ENCODE measurements at places on chromosomes 1 and 21. TPM values are rescaled to one million over a fixed set of nuclear protein-coding genes. Genes with fewer than 3 reads are reported as not detected.
A peak's percentile ranks its signal among the peaks of the same experiment; 100 is the strongest.

GRCh38 chr1:101316256-101316655 is 79.4 kb downstream of the S1PR1 start:
- no peak for DNase-seq

- DNase-seq: no peak
These were observed 169.3 kb downstream of the SLC45A1 start for GRCh38 chr1:8487249-8487648.

- DNase-seq: peak; percentile 30
These were observed 1.3 kb downstream of the WLS start for GRCh38 chr1:68230901-68231626.

DNA sequence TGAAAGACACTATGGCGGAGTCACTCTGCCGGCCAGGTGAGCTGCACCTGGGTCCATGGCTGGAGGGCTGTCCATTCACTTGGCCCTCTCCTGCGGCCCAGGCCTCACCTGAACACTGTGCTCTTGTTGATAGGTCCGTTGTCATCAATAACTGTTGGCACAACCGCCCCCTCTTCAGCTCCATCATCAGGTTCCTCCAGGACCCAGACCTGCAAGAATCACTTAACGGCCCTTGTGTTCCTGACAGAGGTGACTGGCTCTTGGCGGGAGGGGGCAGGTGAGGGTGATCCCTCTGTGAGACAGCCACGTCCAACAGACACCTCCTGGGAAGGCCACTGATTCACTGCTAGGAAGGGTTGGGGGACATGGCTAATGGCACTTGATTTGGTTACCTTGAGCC is 54.9 kb downstream of the INAVA start:
- DNase-seq: no peak

- DNase-seq: no peak
These were observed 88.3 kb upstream of the TNFSF4 start for GRCh38 chr1:173295391-173295790.

- DNase-seq: no peak
These were observed 11.0 kb downstream of the KIF17 start for GRCh38 chr1:20706841-20707240.

DNA sequence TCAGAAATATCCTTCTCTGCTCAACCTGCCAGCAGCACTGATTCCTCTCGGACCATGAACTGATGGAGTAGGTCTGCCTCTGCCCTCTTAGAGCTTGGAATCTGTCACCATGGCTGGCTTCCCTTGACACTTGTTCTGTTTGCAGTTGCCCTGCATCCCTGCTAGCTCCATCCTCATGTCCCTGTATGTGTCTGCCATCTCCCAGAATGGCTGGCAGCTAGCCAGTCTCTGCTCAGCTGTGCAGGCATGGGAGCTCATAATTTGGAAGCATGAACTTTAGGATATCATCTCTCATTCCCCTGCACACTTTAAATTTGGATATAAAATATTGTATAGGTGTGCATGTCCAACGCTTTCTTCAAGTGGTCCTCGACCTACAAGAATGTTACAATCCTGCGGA is 95.4 kb downstream of the C1orf94 start:
- DNase-seq: no peak

- no peak for DNase-seq
These were observed 52.0 kb downstream of the OLIG1 start for GRCh38 chr21:33121715-33122475.

- no peak for DNase-seq
These were observed 37.8 kb downstream of the NID1 start for GRCh38 chr1:236027104-236027503.

GRCh38 chr1:36142121-36142520 is 7.2 kb downstream of the TRAPPC3 start:
- no peak for DNase-seq

- DNase-seq: peak; percentile 24
These were observed 1.3 kb upstream of the HES4 start for GRCh38 chr1:1001057-1001783.

- no peak for DNase-seq
These were observed 436.8 kb downstream of the PTPRU start for GRCh38 chr1:29673228-29673500.

DNA sequence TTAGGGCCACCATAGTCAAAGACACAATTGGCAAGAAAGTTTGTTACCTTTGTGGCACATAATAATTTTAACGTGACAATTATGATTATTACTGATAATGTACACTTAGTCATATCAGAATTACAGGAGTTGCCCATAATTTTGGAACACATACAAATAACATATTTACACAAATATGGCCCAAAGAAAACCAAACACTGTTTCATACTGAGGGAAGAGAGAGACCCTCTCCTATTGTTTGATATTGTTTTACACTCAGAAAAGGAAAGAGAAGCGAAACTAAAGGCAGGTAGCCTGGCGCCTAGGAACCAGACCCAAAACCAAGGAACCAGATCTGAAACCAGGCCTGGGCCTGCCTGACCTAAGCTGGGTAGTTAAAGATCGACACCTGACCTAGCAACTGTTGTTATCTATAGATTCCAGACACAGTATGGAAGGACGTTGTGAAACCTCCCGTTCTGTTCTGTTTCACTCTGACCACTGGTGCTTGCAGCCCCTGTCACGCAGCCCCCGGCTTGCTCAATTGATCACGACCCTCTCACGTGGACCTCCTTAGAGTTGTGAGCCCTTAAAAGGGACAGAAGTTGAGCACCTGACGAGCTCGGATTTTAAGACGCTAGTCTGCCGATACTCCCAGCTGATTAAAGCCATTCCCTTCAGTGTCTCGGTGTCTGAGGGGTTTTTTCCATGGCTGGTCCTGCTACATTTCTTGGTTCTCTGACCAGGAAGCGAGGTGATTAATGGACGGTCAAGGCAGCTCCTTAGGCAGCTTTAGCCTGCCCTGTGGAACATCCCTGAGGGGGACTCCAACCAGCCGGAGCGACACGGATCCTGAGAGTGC is 27.9 kb downstream of the C1orf115 start:
- no peak for DNase-seq

GRCh38 chr1:219792337-219793021 is 135.9 kb downstream of the SLC30A10 start:
- DNase-seq: no peak

DNA sequence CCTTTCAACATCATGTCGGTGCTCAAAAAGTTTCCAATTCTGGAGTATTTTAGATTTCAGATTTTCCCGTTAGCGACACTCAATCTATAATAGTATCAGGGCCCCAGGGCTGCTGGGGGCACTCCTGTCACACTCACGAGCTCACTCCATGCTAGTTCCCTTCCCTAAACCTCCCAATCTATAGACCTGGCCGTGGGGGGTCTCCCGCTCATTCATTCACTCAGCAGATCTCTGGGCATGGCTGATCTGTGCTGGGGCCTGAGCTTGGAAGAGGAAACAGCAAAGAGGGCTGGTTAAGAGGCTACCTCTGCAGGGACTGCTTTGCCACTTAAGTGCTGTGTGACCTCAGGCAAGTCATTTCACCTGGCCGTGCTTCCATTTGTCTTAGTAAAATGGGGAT is 46.8 kb upstream of the LAPTM5 start:
- DNase-seq: no peak

GRCh38 chr1:21966247-21967000 is 10.4 kb upstream of the CELA3B start:
- DNase-seq: no peak

- no peak for DNase-seq
These were observed 19.7 kb downstream of the PBX1 start for GRCh38 chr1:164578479-164579200.

GRCh38 chr1:168092566-168093355 is 44.0 kb downstream of the GPR161 start:
- DNase-seq: no peak

DNA sequence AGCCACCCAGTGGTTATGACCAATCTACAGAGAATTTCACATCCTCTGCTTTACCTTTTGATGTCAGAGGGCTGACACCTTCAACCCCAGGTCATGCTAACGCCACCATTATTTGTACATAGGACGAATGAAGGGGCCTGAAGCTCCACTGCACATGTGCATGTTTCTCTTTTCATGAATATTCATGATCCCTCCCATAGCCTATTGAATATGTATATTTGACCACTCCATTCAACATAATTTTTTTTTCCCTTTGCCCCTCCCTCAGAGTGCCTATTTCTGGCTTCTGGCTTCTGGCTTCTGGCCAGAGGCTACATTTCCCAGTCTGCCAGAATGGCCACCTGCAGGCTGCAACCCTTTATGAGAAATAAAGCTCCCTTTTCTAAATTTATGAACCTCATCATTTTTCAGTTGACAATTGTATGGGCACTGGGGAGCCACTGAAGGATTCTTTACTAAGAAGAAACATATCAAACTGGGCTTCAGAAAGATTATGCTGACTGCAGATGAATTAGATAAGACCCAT is 406.7 kb downstream of the SIPA1L2 start:
- no peak for DNase-seq

GRCh38 chr21:17539323-17539722 is 26.5 kb downstream of the CXADR start:
- no peak for DNase-seq

DNA sequence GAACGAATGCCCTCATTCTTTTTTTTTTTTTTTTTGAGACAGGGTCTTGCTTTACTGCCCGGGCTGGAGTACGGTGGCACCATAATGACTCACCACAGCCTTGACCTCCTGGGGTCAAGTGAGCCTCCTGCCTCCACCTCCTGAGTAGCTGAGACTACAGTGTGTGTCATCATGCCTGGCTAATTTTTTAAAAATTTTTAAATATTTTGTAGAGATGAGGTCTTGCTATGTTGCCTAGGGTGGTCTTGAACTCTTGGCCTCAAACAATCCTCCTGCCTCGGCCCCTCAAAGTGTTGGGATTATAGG is 69.4 kb downstream of the ALG14 start:
- no peak for DNase-seq

TTC22 gene
- total RNA-seq: not detected

CFHR4 gene
- total RNA-seq: not detected

SNAP47 gene
- 33.8 TPM for total RNA-seq

ARMH1 gene
- total RNA-seq: not detected

CYP4A22 gene
- total RNA-seq: not detected

CFAP45 gene
- 0.47 TPM for total RNA-seq

CDKN2C gene
- 14.4 TPM for total RNA-seq

TMCC2 gene
- total RNA-seq: 1.3 TPM

SPOCD1 gene
- total RNA-seq: not detected

FMO1 gene
- total RNA-seq: 0.39 TPM

KAZN gene
- total RNA-seq: 2.4 TPM

FNDC10 gene
- 2.9 TPM for total RNA-seq

All from heart right ventricle (tissue), 16 donors.